ENCODE measurements at places on chromosomes 4 and X.

GRCh38 chr4:75653845-75654503 is 19.2 kb downstream of the G3BP2 start:
- no peak for DNase-seq

DNA sequence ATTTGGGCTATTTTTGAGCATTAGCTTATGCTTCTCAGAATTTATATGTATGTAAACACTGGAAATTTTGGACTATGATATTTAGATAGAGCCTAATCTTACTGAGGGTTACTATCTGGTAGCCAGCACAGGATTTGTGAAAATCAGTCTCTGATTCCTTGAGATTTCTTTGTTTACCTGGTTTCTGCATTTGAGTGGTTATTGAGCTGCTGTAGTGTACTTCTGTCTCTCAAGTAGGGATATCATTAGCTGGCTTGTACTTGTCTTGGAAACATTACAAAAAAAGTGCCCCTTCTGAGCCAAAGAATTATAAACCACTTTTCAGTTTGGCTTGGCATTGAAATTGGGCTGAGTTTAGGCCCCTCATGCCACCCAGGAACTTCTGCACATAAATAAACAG is 49.7 kb downstream of the TLL1 start:
- DNase-seq = no peak

DNA sequence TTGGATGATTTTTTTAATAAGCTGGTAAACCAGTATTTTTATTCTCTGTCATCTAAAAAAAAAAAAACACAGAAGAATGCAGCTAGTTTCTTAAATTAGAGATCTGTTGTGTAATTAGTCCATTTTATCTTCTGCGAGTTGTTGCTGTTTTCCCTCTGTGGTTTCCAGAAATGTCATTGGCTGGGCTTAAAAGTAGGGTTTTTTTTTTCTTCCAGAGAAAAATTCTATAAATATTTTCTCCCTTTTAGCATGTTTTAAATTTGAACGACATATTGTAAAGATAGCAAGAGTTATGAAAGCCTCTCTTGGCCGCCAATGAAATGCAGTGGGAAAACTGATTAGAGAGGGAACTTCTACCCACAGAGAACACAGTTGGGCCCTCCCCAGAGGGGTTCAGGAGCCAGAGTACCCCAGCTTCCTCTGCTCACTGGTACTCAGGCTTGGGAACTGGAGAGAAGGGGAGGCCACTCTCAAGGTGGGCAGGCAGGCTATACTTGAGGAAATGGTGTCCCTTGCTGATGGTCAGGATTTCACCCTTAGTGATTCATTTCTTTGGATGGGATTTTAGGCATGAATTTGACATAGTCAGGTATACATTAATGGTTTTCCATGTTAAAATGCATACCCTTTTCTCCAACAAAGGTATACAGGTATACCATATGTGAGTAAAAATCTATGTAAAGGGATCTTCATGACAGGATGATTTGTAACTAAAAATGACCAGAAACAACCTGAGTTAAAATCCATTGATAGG is 166.1 kb downstream of the BCOR start:
- DNase-seq = no peak

DNA sequence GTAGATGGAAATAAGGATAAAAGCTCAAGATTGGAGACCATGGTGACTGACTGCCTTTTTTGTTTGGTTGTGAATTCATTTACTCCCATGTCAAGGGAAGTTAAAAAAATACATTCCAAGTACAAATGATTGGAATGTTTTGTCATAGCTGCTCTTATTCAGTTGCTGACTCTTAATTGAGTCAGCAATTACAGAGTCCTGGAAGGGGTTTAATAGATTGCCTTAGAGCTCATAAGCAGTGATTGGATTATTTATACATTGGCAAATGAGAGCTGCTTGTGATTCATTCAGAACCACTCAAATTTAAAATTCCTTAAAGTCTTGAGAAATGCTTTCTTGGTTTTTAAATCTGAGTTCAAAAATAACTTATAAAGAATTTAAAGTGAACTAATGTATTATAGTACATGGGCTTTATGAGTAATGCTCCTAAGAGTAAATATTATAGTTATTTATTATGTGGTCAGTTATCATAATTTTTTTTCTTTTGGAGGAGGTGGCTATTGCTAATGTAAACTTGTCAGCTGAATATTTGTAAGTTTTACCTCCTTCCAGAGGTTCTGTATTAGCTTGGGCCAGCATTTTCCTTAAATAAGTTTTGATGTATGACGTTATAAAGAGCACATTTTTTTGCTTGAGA is 13.6 kb downstream of the JADE1 start:
- no peak for DNase-seq

- DNase-seq = no peak
These were observed 34.7 kb downstream of the FRMPD3 start for GRCh38 chrX:107484002-107484726.

- DNase-seq = no peak
These were observed 77.8 kb upstream of the HELT start for GRCh38 chr4:184940500-184940899.

DNA sequence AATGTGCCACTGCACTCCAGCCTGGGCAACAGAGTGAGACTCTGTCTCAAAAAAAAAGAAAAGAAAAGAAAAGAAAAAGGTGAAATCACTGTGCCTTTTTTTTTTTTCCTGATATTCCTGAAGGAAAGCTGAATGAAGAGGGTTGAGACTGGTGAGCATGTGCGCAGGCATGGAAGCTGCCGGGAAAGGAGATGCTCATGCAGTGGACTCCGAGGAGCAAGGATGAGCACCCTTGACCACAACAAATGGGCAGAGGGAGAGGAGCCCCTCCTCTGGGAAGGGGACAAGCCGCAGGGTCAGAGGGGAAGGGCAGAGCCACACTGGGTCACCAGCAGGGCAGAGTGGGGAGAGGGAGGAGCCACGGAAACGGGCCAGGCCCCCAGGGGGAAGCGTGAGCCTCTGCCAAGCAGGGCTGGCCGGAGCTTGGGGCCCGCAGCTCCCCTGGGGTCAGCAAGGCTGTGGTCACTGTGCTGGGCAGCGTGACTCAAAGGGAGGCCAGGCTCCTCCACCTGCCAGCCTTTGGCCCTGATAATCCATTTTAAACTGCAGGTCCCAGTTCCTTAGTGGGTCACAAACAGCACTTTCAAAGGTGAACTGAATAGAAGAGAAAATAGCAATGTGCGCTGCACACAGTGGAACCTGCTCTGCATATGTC is 79.8 kb downstream of the NAT8L start:
- no peak for DNase-seq

DNA sequence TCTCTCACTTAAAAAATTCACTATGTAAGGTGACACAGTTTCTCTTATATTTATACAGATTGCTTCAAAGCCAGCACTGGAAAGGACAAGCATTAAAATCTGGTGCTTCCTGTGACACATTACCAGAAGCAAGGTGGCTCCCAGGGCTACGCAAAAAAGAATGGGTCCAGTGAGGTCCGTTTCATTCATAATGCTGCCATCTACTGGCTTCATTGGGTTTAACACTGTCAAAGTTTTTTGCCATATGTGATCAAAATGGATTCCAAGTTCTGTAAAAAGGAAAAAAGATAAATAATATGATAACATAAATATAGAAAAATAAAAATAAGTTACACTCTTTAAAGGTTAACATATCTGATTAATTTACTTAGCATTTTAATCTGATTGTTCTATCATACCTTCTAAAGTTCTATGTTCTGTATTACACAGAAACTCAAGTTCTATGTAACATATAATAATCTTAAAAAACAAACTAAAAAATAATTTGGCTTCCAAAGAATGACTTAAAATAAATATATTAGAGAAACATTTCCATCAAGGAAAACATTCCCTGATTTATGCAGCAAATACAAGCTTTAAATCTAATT is 22.1 kb downstream of the YIPF7 start:
- DNase-seq = no peak

- no peak for DNase-seq
These were observed 178.9 kb downstream of the MID1 start for GRCh38 chrX:10441464-10441863.

DNA sequence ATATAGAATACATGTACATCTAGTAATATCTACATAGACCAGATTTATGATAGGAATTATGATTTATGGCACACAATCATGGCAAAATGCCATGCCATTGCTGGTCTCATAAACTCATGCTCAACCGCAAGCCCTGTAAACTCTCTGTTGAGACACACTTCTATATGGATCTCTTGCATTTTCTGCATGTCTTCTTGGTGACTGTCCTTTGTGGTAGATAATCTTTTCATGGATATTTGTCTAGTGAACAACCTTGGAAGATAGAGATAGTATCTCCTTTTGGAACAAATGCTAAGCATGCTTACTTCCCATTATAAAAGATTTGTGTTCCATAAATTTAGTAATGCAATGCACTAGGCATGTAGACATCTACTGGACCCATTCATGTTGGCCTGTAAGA is 328.0 kb downstream of the NAF1 start:
- DNase-seq = no peak

- DNase-seq = no peak
These were observed 49.4 kb downstream of the LEF1 start for GRCh38 chr4:108119199-108119800.

DNA sequence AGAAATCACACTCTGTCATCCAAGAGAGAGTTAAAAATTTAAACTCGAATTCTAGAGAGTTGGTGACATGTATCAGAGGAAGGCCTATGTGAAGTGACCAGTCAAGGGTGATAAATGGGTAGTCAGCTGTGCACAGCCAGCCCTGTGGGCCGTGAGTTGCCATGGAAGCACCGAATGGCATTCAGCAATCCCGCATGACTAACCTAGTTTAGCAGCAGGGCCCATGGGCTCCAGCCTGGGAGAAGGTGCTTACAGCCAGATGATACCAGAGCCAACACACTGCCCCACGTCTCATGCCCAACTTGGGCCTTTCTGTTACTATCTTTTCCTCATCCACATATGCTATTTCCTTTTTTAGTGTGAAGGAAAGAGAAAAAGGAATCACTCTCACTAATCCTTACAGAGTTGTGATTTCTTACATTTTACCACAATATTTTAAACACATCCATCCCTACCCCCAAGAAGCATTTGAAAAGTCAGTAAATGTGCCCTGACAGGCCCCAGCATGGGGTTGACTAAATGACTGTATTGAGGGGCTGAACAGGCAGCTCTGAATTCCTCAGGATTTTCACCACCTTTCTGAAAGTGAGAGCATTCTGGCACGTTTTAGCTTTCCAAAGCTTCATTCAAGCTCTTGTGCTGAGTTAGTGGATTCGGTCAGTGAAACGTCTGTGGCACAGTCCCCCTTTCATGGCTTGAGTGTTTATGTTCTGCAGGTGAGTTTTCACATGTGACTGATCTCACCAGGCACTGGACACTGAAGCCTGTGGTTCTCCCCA is 104.2 kb downstream of the AFF1 start:
- DNase-seq = no peak

DNA sequence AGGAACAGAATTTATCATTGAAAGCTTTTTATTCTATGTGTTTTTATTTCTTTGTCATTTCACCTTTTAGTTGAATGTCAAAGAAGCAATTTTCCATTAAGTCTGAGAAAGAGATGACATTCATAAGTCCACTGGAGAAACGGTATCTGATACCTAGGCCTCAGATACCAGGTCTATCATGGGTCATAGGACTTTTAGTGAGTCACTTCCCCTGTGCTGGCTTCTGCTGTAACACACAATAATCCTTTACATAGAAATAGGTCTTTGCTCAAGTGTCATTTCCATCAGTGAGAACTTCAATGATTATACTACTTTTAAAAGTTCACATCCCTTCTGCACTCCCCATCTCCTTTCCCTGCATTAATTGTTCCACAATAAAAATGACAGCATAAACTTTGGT is 125.5 kb upstream of the ARMCX2 start:
- DNase-seq = no peak

DNA sequence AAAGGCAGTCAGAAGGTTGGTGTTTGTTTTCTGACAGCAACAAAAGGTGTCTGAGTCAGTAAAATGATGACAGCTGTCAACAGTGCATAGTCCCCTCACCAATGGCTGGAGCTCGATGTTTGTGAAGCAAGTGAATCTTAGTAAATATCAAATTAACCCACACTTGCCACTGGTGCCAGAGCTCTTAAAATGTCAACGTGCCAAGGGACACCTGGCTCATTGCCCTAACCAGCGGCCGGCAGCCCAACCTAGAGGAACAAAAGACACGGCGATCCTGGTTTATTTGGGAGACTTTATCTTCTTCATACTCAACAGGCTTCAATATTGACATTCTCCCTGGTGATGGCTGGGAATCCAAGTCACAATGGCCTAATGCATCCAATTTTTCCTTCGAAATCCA is 143.4 kb downstream of the CPEB2 start:
- no peak for DNase-seq

GRCh38 chr4:2799971-2800690 is 7.2 kb downstream of the SH3BP2 start:
- no peak for DNase-seq

DNA sequence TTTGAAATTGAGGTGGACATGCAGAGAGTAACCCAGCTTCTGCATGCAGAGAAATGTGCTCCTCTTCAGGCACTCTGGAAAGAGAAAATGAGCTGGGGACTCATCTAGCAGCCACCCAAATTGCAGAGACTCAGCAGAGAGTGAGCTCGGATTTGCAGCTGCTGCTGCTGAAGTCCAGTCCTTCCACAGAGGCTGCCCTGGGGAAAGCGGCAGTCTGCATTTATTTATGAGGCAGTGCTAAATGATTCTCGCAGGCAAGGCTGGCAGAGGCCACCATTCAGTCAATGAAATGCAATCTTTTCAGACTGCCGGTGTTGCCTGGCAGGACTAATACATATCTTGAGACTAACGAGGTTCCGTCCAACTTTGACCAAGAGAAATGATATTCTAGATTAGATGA is 404.8 kb downstream of the NLGN4X start:
- no peak for DNase-seq

- no peak for DNase-seq
These were observed 186.9 kb downstream of the CAMK2D start for GRCh38 chr4:113574636-113575103.

DNA sequence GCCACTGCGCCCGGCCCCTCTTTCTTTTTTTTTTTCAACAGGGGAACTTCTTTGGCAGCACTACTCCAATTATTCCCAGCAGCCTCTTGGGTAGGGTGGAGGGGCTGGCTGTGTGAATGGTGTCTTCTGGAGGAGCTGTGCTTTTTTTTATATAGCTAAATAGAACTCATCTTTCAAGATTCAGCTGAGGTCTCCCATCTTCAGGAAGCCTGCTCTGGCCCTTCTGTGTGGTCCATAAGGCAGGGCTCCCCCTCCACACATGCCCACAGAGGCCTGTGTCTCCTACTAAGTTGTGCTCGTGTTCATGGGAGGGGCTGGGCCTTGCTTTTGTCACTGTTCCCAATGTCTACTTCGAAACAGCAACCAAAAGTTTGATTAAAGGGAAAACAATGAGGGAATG is 116.8 kb downstream of the AFAP1 start:
- DNase-seq = no peak

GRCh38 chr4:152850377-152850776 is 70.6 kb downstream of the ARFIP1 start:
- no peak for DNase-seq

All from stimulated activated CD4-positive, alpha-beta T cell treated with anti-CD3 and anti-CD28 coated beads, Interleukin-1b, Interleukin-23, amount 100 ng/mL, for 1 hour (primary cell).